ENCODE measurements at places on chromosomes 2 and 18. TPM values are rescaled to one million over a fixed set of nuclear protein-coding genes. Genes with fewer than 3 reads are reported as not detected.

KATNAL2 gene
- polyA plus RNA-seq, result 4.6 TPM

GRCh38 chr18:59353079-59353680 is 5.9 kb downstream of the LMAN1 start:
- no peak overlapping the region for H3K4me3 ChIP-seq
- peaks cover 82% of the 10 kb centered on the region for H3K36me3 ChIP-seq
- no peak overlapping the region for H3K27ac ChIP-seq

DNA sequence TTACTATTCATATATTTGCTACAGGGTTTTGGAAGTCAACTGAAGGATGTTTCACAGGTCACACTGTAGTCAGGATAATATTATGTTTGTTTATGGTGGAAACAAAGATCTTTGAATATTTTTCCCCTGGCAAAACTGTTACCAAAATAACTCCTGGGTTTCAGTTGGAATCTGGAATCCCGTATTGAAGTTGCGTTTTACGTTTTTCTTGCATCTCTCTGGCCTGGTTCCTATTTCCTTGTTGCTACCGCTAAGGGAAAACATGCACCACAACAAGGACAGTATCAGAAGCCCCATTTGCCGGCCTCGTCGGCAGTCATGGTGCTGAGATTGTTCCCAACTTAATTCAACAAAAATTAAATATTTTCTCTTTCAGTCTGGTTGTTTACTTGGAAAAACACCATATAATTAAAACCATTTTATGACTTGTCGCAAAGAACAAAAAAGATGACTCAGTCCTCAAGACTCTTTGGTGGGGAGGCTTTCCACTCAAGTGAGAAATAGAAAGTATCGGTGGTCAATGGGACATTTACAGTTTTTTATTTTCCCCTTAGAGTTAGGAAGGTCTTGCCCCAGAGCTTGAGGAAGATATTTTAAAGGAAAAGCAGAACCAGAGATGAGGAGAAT is 42.3 kb downstream of the EN1 start:
- peak; percentile 75 for DNase-seq
- peak overlapping the region; percentile 51 for H3K4me3 ChIP-seq
- H3K27ac ChIP-seq, result peak overlapping the region; percentile 65
- H3K4me1 ChIP-seq, result peaks cover 40% of the 10 kb centered on the region
- no peaks in the 10 kb centered on the region for H3K36me3 ChIP-seq
- H3K27me3 ChIP-seq, result no peaks in the 10 kb centered on the region

- H3K27ac ChIP-seq, result no peak overlapping the region
- H3K4me1 ChIP-seq, result no peaks in the 10 kb centered on the region
- no peak overlapping the region for H3K4me3 ChIP-seq
- no peak for DNase-seq
- H3K36me3 ChIP-seq, result no peaks in the 10 kb centered on the region
- H3K27me3 ChIP-seq, result no peaks in the 10 kb centered on the region
These were observed 11.9 kb upstream of the OXER1 start for GRCh38 chr2:42775810-42776209.

DYSF gene
- polyA plus RNA-seq, result 0.42 TPM

DSG4 gene
- polyA plus RNA-seq, result not detected

DNA sequence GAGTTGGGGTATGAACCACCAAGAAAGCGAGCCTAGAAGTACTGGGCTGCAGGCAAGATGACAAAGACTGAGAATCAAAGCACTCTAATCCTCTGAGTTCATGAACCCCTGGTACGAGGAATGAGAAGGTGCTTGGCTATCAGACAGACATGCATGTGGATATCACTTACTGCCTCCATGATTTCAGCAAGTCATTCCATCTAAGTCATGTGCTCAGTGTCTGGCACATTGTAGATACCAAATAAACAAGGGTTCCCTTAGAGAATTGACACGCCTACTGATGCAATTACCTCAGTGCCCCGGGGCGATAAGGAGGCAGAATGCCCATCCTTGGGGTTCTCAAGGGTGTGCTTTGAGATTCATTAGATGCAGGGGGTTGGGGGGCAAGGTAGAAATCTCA is 125.6 kb upstream of the PKDCC start:
- H3K4me3 ChIP-seq, result no peak overlapping the region
- no peaks in the 10 kb centered on the region for H3K27me3 ChIP-seq
- peak; percentile 45 for DNase-seq
- H3K27ac ChIP-seq, result no peak overlapping the region
- H3K36me3 ChIP-seq, result no peaks in the 10 kb centered on the region

HMSD gene
- polyA plus RNA-seq, result 0.83 TPM

Data from GM23248 (cell line).